Suprapubic skin (tissue), 4 donors: ENCODE measurements at places on chromosomes 11 and 22. TPM values are rescaled to one million over a fixed set of nuclear protein-coding genes. Genes with fewer than 3 reads are reported as not detected.

The APOL1 gene
- 2.6 TPM for total RNA-seq

The CNTF gene
- total RNA-seq: 2.8 TPM

The EMID1 gene
- 1.6 TPM for total RNA-seq

The CD3D gene
- total RNA-seq: 1.8 TPM

The GAL3ST3 gene
- not detected for total RNA-seq

The GLYAT gene
- total RNA-seq: 0.36 TPM

The UCP3 gene
- 6.6 TPM for total RNA-seq

The SLC22A12 gene
- total RNA-seq: not detected

The RBM14 gene
- total RNA-seq: 96.1 TPM

The ADORA2A gene
- total RNA-seq: 3.4 TPM

The RAG2 gene
- not detected for total RNA-seq

- DNase-seq: no peak
- H3K27me3 ChIP-seq: no peaks in the 10 kb centered on the region
Observed at GRCh38 chr11:37727371-37727770, 1129.3 kb upstream of the RAG2 start.

DNA sequence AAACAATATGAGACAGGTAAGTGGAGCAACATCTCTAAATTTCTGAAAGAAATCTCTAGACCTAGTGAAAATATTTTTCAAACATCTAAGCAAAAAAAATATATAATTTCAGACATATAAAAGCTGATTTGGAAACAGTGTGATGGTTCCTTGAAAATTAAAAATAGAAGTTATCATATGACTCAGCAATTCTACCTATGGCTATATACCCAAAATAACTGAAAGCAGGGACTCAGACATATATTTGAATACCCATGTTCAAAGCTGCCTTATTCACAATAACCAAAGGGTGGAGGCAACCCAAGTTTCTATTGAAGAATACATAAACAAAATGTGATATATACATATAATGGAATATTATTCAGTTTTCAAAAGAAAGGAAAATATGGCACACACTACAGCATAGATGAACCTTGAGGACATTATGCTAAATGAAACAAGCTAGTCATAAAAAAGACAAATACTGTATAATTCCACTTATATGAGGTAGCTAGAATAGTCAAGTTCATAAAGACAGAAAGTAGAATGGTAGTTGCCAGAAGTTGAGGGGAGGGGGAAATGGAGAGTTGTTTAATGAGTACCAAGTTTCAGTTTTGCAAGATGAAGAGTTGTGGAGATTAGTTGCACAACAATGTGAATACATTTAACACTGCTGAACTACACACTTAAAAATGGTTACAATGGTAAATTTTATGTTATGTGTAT is 300.4 kb downstream of the TTC28 start:
- H3K4me1 ChIP-seq: peaks cover 23% of the 10 kb centered on the region
- H3K36me3 ChIP-seq: no peaks in the 10 kb centered on the region
- H3K27ac ChIP-seq: no peak overlapping the region
- no peak overlapping the region for H3K4me3 ChIP-seq
- no peaks in the 10 kb centered on the region for H3K27me3 ChIP-seq
- no peak for DNase-seq

- H3K27me3 ChIP-seq: peaks cover 16% of the 10 kb centered on the region
- no peak within 1 kb of the TSS for H3K27ac ChIP-seq
- peaks cover 14% of the 10 kb centered on the region for H3K4me1 ChIP-seq
- H3K4me3 ChIP-seq: peak within 1 kb of the TSS; percentile 55
- H3K36me3 ChIP-seq: no peaks in the 10 kb centered on the region
- DNase-seq: no peak
Observed at GRCh38 chr11:9091044-9091922, at the start of gene SCUBE2. Gene SCUBE2, minus strand, starts transcription at chr11:9091599. Its CDS starts 71 bp downstream, at chr11:9091528.

GRCh38 chr11:87602776-87603175 is 565.0 kb downstream of the TMEM135 start:
- no peak overlapping the region for H3K4me3 ChIP-seq
- H3K27ac ChIP-seq: no peak overlapping the region
- no peaks in the 10 kb centered on the region for H3K27me3 ChIP-seq

- H3K4me1 ChIP-seq: peaks cover 53% of the 10 kb centered on the region
- no peaks in the 10 kb centered on the region for H3K27me3 ChIP-seq
- no peak for DNase-seq
- H3K36me3 ChIP-seq: no peaks in the 10 kb centered on the region
- H3K4me3 ChIP-seq: no peak overlapping the region
- peak overlapping the region; percentile 90 for H3K27ac ChIP-seq
Observed at GRCh38 chr11:64186492-64187165, 658 bp downstream of the STIP1 start.

DNA sequence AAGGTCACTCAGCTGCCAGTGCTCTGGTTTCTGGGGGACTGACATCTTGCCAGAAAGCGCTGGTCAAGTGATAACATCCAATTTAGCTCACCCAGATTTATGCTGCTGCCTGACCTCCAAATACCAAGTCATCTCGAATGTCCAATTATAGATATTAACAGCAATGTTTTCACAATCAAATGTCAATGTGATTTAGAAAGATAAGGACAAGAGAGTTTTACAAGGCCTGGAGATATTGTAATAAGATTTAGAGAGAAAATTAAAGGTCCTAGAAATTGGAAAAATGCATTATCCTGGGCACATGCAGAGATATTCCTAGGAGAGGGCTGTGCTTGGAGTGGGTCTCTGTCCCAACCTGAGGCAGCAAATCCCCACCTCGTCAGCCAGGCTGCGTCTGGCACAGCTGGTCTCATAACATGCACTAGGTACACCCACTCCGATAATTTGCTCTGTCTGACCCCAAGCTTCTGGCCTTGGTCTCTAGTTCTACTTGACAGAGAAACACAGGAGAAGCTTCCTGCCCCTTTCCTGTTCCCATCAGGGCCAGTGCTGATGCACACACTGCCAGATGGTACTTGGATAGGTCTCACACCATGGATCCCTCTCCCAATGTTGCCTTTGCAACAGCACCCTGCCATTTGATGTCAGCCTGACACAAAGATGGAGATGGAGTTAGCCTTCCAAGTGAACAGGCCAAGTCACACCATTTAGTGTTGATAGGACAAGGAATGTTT is 28.6 kb downstream of the USH1C start:
- no peak overlapping the region for H3K4me3 ChIP-seq
- no peak overlapping the region for H3K27ac ChIP-seq
- H3K36me3 ChIP-seq: no peaks in the 10 kb centered on the region
- no peak for DNase-seq
- H3K27me3 ChIP-seq: peaks cover 5% of the 10 kb centered on the region
- no peaks in the 10 kb centered on the region for H3K4me1 ChIP-seq

DNA sequence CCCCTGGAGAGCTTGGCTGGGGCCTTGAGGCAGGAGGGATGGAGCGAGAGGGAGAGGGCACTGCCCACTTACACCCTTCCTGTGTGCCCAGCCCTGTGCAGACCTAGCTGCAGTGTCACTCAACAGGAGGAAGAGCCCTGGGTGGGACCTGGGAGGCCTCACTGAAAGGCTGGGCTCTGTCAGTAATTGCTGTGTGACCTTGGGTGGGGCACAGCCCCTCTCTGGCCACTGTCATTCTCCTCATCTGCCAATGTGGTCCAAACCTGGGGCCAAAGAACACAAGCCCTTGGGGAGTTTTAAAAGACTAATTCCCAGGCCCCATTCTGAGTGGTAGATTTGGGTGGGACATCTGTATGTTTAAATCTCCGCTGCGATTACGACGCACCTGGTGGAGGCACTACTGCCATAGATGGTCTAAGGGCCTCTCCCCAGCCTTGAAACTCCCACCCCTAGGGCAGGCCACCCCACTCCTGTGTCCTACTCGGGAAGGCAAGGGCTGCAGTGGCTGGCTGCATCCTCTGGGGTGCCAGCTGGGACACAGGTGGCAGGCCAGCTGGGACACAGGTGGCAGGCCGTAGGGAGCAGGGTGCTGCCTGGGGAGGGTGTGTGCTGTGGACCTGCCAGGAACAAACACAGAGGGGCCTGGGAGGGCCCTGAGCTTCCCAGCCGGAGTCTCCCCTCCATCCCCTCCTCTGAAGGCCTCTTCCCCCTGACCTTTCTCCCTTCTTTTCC is 12.3 kb upstream of the SOX10 start:
- H3K4me3 ChIP-seq: no peak overlapping the region
- H3K36me3 ChIP-seq: no peaks in the 10 kb centered on the region
- no peaks in the 10 kb centered on the region for H3K27me3 ChIP-seq
- no peak for DNase-seq
- H3K27ac ChIP-seq: peak overlapping the region; percentile 58

DNA sequence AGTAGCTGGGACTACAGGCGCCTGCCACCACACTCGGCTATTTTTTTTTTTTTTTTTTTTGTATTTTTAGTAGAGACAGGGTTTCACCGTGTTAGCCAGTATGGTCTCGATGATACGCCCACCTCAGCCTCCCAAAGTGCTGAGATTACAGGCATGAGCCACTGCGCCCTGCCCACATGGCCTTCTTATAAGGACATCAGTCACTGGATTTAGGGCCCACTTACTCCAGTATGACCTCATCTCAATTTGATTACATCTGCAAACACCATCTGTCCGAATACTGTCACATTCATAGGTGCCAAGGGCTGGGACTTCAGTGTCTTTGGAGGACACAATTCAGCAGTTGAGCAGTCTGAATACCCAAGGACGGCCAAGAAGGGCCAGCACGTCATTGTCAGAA is 8.2 kb upstream of the PRR5 start:
- no peaks in the 10 kb centered on the region for H3K27me3 ChIP-seq
- no peak for DNase-seq
- no peak overlapping the region for H3K4me3 ChIP-seq
- H3K27ac ChIP-seq: no peak overlapping the region

GRCh38 chr11:70931430-70931829 is 320.9 kb downstream of the SHANK2 start:
- no peak overlapping the region for H3K4me3 ChIP-seq
- no peaks in the 10 kb centered on the region for H3K4me1 ChIP-seq
- peaks cover 11% of the 10 kb centered on the region for H3K27me3 ChIP-seq
- no peaks in the 10 kb centered on the region for H3K36me3 ChIP-seq

GRCh38 chr11:110979696-110980095 is 265.8 kb upstream of the POU2AF2 start:
- DNase-seq: no peak
- no peak overlapping the region for H3K27ac ChIP-seq
- no peaks in the 10 kb centered on the region for H3K36me3 ChIP-seq
- H3K4me3 ChIP-seq: no peak overlapping the region
- no peaks in the 10 kb centered on the region for H3K4me1 ChIP-seq
- no peaks in the 10 kb centered on the region for H3K27me3 ChIP-seq

GRCh38 chr22:33921525-33922348 is 1.5 kb upstream of the LARGE1 start:
- H3K27me3 ChIP-seq: no peaks in the 10 kb centered on the region
- H3K27ac ChIP-seq: peak overlapping the region; percentile 80
- H3K4me1 ChIP-seq: peaks cover 38% of the 10 kb centered on the region
- peak; percentile 82 for DNase-seq
- peak overlapping the region; percentile 90 for H3K4me3 ChIP-seq

DNA sequence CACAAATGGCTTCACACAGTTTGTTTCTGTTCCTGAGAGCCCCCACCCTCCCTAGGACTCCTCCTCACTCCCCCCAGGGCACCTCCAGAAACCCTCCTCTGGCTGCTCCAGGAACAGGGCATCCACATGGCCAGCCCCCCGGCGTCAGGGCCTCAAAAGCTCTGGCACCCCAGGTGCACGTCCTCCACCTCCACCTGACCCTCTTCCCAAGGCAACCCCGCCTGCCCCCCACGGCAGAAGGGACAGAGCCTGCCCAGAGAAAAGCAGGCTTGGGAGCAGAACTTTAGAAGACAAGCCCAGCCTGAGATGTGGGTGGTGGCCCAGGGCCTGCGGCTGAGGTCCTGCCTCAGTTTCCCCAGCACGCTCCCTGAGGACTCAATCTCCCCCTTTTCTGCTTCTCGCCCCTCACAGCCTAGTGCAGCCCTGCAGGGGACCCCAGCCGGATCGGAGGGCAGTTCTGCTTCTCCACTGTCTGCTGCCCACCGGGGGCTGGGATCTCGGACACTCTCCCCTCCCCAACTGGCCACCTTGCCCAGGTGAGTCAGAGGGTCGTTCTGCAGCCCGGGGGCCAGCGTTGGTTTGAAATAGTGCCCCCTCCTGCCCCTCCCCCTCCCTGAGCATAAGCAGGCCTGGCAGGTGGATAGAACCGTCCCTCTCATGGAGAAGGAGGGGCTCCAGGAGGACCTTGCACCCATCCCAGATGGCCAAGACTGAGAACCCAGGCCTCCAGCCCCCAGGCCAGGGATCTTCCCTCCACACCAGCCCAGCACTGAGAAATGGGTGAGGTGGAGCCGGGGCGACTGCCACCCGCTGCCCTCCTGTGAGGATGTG is 2.4 kb upstream of the TRABD start:
- H3K27me3 ChIP-seq: peaks cover 8% of the 10 kb centered on the region
- no peak overlapping the region for H3K4me3 ChIP-seq
- H3K36me3 ChIP-seq: no peaks in the 10 kb centered on the region
- no peak overlapping the region for H3K27ac ChIP-seq

DNA sequence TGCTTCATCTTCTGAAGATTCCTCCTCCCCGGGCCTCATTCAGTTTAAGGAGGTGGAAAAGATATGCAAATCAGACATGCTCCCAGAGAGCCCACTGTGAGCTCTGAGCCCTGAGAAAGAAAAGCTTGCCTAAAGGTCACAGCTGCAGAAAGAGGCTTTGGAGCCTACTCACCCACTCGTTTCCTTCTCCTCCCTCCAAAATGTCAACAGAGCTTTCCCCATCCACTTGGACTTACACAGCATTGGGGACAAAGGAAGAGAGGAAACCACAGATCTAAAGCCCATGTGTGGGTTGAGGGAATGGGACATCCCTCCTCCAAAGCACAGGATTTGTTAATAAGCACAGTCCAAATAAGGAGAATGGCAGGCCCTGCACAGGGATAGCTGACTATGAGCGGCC is 158.4 kb downstream of the ETS1 start:
- DNase-seq: no peak
- no peaks in the 10 kb centered on the region for H3K36me3 ChIP-seq
- H3K27ac ChIP-seq: no peak overlapping the region
- H3K27me3 ChIP-seq: no peaks in the 10 kb centered on the region
- peaks cover 10% of the 10 kb centered on the region for H3K4me1 ChIP-seq

GRCh38 chr11:119584193-119585042 is 144.6 kb downstream of the NECTIN1 start:
- peaks cover 25% of the 10 kb centered on the region for H3K4me1 ChIP-seq
- peak overlapping the region; percentile 57 for H3K4me3 ChIP-seq
- peaks cover 7% of the 10 kb centered on the region for H3K27me3 ChIP-seq
- DNase-seq: peak; percentile 72
- H3K36me3 ChIP-seq: no peaks in the 10 kb centered on the region

- H3K36me3 ChIP-seq: no peaks in the 10 kb centered on the region
- peaks cover 5% of the 10 kb centered on the region for H3K4me1 ChIP-seq
- DNase-seq: peak; percentile 30
Observed at GRCh38 chr11:60974726-60975125, 3.2 kb downstream of the CD6 start.
